ENCODE measurements at places on chromosomes 1 and 21.

- no peak for DNase-seq
Measured at GRCh38 chr21:27713154-27714109, 746.5 kb upstream of the ADAMTS5 start.

- DNase-seq: no peak
Measured at GRCh38 chr1:32757213-32757895, 54.8 kb upstream of the SYNC start.

- DNase-seq: no peak
Measured at GRCh38 chr1:178704833-178705232, 20.2 kb upstream of the RALGPS2 start.

- DNase-seq: no peak
Measured at GRCh38 chr1:86229405-86229975, 72.9 kb upstream of the COL24A1 start.

DNA sequence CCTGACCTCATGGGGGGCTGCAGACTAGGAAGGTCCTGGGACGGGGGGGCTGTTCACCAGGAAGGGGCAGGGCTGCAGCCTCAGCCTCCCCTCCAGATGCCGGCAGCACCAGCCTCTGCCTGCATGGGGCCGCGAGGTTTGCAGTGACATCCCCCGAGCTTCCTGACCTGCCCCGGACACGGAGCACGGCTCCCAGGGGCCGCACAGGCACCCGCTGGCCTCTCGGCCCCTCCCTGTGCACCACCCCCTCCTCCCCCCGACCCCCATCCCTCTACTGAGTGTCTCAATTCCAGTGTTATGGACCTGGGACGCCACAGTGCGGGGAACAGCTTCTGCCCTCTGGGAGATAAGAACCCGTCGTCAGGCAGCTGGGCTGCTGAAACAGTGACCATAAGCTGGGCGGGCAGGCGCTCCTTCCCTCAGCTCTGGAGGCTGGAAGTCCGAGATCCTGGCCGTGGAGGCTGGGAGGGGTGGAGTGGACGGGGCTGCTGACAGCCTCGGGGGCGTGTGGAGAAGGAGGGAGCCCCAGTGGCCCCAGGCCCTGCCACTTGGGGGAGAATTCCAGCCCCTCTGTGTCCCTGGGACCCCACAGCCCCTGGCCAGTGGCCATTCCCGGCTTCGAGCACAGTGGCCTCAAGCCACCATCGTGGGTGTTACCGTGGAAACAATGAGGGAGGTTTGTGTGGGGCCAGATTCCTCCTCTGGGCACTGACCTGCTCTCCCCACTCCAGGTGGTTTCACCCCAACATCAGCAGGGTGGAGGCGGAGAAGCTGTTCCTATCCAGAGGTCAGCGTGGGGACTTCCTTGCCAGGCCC is 11.6 kb downstream of the RNF223 start:
- no peak for DNase-seq

GRCh38 chr1:117568999-117569398 is 36.8 kb upstream of the TENT5C start:
- DNase-seq: no peak

- no peak for DNase-seq
Measured at GRCh38 chr21:26147535-26147934, 23.0 kb downstream of the APP start.

DNA sequence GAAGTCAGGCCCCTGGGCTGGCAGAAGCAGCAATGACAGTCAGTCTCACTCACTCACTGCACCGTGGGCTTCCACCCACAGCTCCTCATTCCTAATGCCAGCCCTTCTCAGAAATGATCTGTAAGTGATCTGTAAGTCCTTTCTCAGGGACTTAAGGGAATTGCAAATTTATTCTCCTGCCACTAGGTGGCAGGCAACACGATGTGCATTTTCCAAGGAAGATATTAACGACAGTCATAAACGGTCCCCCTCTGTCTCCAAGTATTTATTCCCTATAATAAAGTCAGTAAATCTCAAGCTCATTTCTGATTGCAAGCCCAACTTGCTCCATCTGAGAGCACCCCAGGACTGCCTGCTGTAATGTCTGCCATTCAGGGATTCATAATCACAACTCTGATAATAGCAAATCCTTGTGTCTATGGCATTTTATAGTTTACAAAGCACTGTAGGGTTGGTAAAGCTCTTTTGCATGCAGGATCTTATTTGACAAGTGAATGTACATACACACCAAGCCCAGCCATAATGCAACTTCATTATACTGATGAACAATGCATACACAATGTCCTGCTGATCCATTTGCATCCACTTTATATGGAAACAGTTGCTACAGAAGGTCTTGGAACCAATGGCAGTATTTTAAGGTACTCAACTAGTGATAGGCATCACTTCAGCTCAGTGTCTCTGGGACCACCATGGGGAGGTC is 380.5 kb upstream of the CAMK1G start:
- DNase-seq: peak; percentile 67

GRCh38 chr1:238469146-238469631 is 578.5 kb upstream of the ZP4 start:
- no peak for DNase-seq

DNA sequence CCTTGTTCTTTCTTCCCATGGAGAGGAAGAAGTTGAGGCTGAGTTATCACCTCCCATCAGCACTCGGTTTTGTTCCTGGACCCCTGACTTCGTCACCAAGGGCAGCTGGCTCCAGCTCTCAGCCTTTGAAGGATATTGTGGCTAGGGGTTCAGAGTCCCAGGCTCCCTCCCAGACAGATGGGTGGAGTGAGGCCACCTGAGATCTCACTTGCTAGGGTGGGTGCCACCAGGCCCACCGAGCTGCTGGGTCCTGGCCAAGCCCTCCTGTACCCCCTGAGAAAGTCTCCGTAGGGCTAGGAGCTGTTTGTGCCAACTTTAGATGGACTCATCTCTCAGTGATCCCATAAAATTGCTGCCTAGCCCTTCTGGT is 6.9 kb downstream of the MX2 start:
- no peak for DNase-seq

GRCh38 chr1:119714583-119714982 is 2.8 kb downstream of the PHGDH start:
- DNase-seq: peak; percentile 55

DNA sequence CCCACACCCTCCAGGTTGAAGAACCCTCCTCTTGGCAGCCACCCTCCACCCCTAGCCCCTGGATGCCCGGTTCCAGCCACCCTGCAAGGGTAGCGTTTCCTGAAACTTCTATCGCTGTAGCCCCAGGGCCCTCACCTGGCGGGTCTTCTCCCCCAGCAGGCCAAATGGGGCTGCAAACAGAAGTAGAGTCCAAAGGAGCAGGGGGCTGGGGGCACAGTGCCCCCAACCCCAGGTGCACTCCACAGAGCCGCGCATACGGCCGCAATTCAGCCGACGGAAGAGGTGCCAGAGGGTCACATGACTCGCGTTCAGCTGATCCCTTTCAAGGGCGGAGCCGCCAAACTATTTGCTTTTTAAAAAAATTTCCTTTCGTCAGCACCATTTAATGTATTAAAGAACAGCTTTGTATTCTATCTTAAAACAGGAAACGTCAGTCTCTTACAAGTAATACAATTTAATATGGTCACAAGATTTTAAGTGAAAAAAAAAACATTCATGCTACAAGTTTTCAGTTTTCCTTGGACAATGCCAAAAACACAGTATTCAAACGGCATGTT is at the start of gene GLMP:
GLMP (minus strand) TSS at position 289 of the 557 bp plus-strand sequence; CDS start at position 255, 34 bp downstream.
- DNase-seq: peak; percentile 50

DNA sequence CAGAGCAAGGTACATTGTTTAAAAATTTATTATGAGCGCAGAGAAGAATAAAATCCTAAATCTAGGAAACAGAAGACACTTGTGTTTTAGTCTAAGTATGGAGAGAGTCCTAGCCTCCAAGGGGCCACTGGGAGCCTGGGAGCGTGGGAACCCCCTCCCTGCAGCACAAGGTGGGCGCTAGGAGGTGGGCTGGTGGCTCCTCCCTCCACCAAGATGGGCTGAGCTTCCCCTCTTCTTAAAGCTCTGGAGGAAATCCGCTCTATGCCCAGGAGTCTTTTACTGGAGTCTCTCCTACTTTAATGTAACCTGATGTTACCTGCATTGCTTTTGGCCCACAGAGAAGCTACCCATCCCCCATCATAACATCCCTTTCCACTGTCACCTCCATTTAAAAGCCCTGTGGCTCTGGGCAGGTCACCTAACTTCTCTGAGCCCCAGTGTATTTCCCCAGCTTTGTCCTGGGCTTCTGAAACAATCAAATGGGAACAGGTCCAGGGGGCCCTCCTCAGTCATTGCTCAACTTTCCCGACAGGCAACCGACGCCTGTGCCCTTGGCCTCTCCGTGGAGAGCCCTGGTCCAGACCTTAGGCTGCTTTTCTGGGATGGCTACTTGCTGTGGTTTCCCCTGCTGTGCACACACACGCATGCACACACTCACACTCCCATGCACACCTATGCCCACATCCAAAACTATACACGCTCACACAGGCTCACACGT is 181.5 kb downstream of the NPHP4 start:
- no peak for DNase-seq

DNA sequence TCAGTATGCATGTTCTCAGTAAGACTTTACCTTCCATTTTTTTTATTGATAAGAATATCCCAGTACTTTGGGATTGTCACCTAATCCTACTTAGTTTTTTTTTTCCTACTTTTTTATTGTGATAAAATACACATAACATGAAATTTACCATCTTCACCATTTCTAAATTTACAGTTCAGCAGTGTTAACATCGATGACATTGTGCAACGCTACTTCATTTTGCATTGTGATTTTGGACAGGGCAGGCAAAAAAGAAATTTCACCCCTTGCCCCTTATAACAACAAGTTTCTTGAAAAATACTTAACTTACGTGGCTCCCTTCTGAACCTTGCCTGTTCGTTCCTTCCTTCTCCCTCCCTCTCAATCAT is 92.4 kb downstream of the ATP1A1 start:
- no peak for DNase-seq

DNA sequence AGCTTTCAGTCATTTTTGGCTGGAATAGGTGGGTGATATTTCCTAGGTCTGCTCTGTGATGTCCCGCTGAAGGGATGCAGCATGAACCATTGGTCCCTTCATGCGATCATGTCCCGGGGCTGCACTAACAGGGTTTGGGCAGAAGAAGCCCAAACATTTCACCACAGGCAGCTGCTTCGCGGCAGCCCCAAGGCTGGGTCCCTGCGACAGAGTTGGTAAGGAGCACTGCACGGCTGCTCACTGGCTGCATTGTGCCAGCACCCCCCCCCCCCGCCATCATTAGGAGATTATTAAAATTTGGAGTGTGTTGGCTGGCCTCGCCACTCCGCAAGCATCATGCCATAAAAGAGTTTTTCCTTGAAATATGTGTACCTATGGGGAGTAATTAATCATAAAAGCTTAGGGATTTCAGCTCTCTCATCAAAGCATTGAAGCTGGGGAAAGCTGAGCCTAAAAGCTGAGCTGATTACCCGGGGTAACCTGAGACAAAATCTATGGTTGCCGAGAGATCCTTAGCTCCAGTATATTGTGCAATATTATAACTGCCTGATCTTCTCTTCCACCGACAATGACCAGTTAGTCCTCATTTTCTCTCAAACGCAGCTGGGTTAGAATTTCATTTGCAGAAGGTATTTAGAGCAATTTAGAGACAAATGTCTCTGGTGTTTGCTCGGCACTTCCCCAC is 62.5 kb downstream of the PEX14 start:
- no peak for DNase-seq

GRCh38 chr1:180954005-180954800 is 41.5 kb downstream of the KIAA1614 start:
- peak; percentile 78 for DNase-seq
